Omental fat pad (tissue), 4 donors: ENCODE measurements at places on chromosomes 16 and 17. TPM values are rescaled to one million over a fixed set of nuclear protein-coding genes. Genes with fewer than 3 reads are reported as not detected.
A peak's percentile ranks its signal among the peaks of the same experiment; 100 is the strongest.

DNA sequence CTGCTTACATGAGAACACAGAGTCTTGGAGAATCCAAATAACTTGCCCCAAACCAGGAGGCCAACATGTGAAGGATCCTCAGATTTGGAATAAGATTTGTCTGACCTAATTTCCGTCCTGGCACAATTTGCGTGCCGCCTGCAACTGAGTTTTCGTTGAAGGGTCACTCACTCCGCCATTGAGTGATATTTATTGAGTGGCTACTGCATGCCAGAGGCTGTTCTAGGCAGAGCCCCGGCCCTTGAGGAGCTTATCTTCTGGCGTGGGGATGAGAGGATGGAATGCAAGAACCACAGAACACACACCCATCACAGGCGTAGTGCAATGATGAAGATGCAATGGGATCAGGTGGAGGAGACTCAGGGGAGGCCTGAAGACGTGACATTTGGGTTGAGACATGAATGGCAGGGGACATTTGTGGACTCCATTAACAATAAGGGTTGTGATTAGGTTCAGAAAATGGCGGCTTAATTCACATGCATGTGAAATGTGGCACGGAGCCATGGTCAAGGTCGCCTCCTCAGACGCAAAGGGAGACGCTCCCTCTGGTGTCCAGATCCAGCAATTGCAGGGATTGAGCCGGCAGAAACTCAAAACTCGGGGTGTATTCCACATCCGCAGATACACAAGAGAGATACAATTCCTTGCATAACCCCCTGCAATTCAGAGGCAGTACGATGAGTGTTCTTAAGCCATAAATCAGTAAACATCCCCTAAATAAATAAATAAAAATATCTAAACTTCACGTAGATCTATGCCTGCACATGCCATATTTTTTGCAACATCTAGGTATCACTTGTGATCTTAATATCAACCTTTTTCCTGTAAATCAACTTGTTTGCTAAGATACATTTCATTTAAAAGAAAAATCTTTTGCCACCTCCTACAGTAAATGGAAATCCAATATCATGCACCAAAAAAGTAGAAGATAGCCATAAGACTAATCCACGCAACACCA is 57.9 kb upstream of the CACNG4 start:
- DNase-seq: peak; percentile 72

DNA sequence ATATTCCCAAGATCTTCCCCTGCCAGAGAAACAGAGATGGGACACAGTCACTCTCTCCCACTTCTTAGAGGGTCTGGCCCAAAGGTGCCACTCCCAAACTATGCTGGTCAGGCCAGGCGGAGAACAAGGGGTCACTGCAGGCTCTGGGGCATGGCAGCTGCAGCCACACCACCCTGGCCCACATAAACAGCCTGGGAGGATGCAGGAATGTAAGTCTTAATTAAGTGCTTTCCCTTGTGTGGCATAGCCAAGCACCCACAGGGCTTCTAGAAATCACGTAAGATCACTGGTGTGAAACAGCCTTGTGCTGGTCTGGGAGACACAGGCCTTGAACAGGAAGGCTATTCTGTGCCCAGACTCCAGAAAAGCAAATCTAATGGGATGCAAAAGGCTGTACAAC is 31.5 kb downstream of the ABCC12 start:
- DNase-seq: no peak

DNA sequence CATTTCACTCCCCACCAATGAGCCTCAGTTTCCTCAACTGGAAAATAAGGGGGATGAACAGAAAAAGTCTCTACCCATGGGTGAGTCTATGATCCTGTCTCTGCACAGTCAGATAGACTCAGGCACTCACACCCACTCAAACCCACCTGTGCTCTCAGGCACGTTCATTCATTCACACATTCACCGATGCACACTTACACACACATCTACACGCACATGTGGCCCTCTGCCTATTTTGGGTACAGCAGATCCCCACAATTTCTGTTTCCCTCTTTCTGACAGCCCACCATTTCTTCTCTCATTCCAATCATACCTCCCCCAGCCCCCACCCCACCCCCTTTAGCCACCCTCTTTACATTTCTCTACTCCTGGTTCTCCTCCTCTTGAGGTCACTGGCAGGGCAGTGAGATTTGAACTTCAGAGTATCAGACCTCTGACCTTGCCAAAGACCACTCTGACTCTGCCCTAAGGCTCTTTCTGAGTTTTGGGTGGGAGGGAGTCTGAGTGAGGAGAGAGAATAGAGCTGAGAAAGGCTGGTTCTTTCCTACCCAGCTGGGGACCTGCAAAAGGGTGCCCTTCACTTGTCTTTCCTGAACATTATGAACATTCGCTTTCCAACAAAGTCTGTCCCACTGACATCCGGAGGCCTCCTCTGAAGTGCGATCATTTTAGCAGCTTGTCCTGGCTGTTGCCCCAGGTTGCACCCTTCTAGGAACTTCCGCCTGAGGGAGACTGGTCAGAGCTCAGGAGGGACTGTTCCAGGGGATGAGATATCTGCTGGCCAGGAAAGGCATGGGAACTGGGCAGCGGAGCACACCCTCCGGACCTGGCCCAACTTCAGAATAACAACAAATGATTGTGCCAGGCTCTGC is 10.1 kb upstream of the COL1A1 start:
- no peak for DNase-seq

GRCh38 chr17:29138184-29138955 is 41.8 kb downstream of the MYO18A start:
- DNase-seq: no peak

DNA sequence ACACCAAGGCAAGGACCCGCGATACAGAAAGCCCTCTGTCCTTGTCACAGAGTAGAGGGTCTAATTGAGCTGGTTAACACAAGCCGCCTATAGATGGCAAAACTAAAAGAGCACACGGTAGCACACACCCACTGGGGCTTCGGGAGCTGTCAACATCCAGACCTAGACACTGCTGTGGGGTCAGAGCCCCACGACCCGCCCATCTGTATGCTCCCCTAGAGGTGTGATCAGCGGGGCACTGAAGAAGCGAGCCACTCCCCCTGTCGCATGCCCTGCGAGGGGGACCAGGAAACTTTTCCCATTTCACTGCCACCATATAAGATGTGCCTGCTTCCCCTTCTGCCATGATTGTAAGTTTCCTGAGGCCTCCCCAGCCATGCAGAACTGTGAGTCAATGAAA is 1255.8 kb upstream of the CDH8 start:
- no peak for DNase-seq

- no peak for DNase-seq
Observed at GRCh38 chr16:1773703-1774447, 941 bp upstream of the MRPS34 start.

DNA sequence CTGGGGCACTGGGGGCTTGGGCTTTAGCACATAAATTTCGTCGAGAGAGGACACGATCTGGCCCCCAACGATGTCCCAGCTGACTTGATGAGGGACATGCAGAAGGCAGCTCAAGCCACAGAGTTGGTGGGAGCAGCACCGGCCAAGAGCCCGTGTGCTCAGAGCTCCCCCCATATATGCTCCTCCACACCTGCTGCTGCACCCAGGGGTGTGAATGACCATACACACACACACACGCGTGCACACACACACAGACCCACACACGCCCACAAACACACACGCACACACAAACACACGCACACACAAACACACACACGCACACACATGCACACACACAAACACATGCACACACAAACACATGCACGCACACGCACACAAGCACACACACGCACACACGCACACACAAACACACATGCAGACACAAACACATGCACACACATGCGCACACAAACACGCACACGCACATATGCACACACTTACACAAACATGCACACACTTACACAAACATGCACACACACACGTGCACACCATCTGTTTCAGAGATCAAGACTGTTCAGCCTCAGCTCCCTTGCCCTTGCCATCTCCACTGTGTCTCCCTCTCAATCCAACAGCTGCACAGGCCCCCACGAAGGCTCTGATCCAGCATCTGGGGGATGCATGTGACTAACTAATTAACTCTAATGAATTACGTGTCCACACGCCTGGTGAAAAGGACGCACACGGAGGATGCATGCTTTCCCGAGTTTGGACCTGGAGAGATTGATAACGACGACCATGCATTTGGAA is 85.6 kb upstream of the TNRC6C start:
- no peak for DNase-seq

GRCh38 chr16:88047462-88047861 is 96.2 kb downstream of the BANP start:
- DNase-seq: no peak

GRCh38 chr17:54368906-54369305 is 531.7 kb upstream of the TOM1L1 start:
- DNase-seq: no peak

- no peak for DNase-seq
Observed at GRCh38 chr17:9647014-9647413, 1.7 kb downstream of the USP43 start.

- no peak for DNase-seq
Observed at GRCh38 chr17:29791336-29792080, 138.5 kb downstream of the SSH2 start.

DNA sequence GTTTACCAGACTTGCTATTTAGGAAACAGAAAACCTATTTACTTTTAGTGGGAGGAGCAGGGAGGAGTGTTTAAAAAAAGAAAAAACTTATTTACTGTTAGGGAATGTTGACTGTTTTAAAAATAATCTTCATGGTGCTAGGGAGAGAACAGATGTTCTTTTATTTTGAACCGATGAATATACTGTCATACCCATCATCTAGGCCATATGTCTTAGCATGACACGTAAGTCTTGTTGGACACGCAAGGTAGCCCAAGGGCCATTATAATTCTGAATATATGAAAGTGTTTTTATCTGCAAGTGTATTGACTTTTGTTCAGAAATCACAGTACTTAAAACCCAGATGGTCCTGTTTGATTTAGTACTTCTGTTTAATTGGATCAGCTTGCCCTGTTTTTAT is 11.6 kb downstream of the WIPF2 start:
- DNase-seq: no peak

DNA sequence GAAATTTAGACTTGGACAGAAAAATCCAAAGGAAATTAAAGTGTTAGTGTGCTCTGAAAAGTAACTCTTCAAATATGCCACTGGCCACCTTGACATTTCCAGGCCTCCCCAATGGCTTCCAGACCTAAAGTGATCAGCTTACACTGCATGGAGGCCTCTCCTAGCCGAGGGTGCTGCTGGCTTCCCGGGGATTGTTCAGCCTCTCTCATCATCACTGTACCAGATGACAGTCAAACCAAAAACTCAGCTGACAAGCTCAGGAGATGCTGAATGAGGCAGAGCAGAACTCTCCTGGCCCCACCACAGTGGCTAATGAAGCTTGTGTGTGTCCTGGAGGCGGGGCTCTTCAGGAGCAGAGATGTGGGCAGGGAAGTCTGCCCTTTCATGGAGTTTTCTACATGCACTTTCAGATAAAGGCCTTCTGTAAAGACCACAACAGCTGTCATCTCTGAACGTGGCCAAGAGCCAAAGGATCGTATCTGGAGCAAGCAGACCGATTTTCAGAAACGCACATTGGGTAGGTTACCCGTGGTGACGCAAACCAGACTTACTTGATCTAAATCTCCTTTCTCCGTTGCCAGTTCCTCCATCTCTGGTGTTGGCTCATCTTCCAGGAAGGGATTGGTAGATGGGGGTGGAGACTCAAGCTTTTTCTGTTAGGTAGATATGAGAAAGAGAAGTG is 113.3 kb downstream of the VPS53 start:
- no peak for DNase-seq

Gene SLC16A11
- 0.47 TPM for total RNA-seq

Gene SMTNL2
- 2.9 TPM for total RNA-seq

Gene CTRB1
- total RNA-seq: not detected

Gene EMP2
- 59.7 TPM for total RNA-seq

Gene AOC2
- total RNA-seq: 4.4 TPM

Gene C1QTNF8
- not detected for total RNA-seq

Gene ASPA
- total RNA-seq: 6.4 TPM

Gene KRTAP3-1
- total RNA-seq: not detected

Gene CCL11
- total RNA-seq: 37.2 TPM
